Stimulated activated CD4-positive, alpha-beta T cell treated with anti-CD3 and anti-CD28 coated beads, TNF-alpha, amount 100 ng/mL, for 4 hours (primary cell): ENCODE measurements at places on chromosomes 6 and 20.

- DNase-seq, result no peak
Measured at GRCh38 chr6:114783083-114783482, 440.3 kb upstream of the HS3ST5 start.

DNA sequence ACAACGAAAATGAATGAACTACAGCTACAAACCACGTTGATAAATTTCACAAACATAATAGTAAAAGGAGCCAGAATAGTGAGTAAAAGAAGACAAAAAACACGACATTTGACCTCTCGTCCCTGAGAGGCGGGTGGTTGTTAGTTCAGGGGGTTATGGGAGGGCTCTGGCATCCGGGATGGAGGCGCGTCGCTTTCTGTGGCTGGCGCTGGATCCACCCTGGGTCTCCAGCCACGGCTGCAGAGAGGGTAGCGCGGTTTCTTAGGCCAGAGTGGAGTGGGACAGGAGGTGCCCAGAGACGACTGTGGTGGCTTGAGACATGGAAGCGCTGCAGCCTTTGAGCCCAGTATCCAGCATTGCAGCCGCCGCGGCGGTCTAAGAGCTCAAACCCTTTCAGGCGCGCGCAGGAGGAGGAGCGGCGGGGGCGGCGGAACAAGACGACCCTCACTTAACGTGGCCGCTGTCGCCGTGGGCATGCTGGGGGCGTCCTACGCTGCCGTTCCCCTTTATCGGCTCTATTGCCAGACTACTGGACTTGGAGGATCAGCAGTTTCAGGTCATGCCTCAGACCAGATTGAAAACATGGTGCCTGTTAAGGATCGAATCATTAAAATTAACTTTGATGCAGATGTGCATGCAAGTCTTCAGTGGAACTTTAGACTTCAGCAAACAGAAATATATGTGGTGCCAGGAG lies 3.7 kb upstream of the ZSCAN23 start:
- DNase-seq, result no peak

GRCh38 chr20:14885661-14886060 lies 548.2 kb upstream of the FLRT3 start:
- no peak for DNase-seq

- no peak for DNase-seq
Measured at GRCh38 chr20:12112089-12112474, 194.4 kb downstream of the BTBD3 start.

- no peak for DNase-seq
Measured at GRCh38 chr20:59954718-59955117, 3.5 kb upstream of the CDH26 start.

DNA sequence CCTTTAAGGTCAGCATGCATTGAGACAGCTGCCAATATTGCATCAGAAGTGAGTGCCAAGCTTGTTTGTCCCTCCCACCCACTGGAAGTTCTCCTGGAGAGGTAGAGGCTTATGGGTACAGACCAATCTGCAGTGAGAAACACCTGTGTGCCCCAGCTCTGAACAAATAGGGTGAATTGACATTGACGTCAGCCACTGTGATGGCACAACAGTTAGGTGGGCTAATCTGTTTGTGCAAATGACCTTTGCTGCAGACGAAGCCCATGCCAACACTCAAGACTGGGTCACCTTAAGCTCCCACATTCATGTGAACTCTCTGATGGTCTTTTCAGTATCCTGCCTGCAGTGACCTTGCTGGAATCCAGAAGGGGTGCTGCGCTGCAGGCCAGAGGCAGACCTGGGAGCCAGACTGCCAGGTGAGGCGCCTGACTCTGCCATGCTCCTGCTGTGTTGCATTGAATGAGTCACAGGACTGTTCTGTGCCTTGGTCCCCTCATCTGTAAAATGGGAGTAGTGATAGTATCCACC lies 99.9 kb downstream of the ALDH8A1 start:
- DNase-seq, result no peak
